ENCODE measurements at places on chromosomes 7 and 10.

DNA sequence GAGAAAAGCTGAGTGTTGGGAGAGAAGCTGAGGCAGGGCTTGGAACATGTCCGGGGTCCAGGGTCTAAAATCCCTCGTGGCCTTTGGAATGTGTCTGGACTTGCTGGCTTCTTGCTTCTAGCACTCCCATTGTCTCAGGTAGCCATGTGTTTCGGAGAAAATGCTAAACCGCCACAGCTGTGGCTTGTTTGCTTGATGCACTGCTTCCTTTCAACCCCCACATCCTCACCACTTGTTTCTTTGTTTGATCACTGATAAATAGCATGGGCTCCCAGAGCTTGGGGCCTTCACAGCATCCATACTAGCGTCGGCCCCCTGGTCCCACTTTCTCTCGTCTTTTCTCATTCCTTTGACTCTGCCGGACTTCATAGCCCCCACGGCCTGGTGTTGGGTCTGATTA lies 102.7 kb downstream of the ANKRD26 start:
- DNase-seq: no peak

DNA sequence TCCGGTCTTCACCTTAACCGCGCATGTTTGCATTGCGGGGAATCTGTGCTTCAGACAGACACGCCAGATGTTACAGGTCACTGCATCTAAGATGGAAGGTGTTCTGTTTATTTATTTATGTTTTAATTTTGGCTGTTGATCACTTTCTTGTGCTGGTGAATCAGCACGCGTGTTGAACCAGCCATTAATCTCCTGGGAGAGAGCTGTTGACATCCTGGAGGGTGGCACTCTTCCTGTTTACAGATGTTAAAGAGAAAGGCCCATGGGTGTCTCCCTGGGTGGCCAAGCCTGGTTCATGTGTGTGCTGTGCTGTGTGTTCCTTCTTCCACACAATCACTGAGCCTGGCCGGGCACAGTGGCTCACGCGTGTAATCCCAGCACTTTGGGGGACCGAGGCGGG lies 355.3 kb downstream of the PAXIP1 start:
- no peak for DNase-seq

GRCh38 chr10:110502851-110503301 lies 5.2 kb downstream of the DUSP5 start:
- peak; percentile 4 for DNase-seq

GRCh38 chr7:151686826-151687225 lies 167.1 kb upstream of the RHEB start:
- DNase-seq: no peak

- DNase-seq: no peak
These were observed 26.8 kb downstream of the PROSER2 start for GRCh38 chr10:11849911-11850310.

GRCh38 chr10:129799942-129800341 lies 164.1 kb downstream of the EBF3 start:
- no peak for DNase-seq

DNA sequence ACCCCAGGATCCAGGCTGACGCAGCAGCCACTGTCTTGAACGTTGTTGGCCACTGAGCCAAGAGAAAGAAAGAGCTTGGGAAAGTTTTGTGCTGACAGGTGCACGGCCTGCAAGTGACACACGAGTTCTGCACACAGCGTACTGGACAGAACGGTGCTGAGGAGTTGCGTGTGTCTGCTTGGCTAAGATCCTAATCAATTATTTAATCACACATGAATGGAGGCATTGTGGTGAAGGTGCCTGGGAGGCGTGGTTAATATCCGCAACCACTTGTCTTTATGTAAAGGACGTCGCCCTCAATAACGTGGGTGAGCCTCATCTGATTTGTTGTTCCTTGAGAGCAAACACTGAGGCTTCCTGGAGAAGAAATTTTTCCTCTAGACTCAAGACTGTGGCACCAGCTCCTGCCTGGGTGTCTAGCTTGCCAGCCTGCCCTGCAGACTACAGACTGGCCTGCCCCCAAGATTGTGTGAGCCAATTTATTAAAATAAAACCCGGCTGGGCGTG lies 16.6 kb upstream of the GNA12 start:
- peak; percentile 45 for DNase-seq

- DNase-seq: no peak
These were observed 316.6 kb upstream of the MAGI2 start for GRCh38 chr7:79770063-79770462.

- no peak for DNase-seq
These were observed 4.3 kb upstream of the JAKMIP3 start for GRCh38 chr10:132061465-132061864.

DNA sequence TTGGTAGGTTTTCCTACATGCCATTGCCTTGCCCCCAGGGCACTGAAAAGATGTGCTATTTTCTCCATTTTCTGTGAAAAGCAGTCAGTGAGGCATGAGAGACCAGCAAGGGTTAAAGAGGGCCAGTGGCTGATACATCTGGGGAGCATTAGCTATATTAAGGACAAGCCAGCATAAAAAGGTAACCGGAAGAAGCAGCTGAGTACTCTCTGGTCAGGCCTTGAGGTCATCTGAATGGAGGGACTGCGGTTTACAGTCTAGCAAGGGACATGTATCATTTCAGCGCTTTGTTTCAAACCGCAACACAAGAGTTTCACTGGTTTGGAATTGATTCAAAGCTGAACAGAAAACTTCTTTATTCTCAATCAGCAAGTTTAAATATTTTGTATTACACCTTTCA lies 120.4 kb downstream of the EPDR1 start:
- no peak for DNase-seq

DNA sequence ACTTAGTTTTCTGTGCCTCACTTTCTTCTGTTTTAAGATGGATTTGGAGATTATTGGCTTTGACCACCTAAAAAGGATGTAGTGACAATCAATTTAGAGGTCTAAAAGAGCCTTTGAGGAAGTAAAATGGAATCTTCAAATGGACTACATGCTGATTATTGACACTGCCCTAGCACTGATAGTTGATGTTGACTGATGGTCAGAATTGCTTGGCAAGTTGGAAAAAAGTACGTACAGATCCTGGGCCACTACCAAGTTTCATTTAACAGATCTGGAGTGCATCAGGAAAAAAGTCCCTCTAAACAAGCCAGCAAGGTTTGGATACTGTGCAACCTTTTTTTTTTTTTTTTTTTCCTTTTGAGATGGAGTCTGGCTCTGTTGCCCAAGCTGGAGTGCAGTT lies 81.1 kb downstream of the TCF7L2 start:
- DNase-seq: no peak

DNA sequence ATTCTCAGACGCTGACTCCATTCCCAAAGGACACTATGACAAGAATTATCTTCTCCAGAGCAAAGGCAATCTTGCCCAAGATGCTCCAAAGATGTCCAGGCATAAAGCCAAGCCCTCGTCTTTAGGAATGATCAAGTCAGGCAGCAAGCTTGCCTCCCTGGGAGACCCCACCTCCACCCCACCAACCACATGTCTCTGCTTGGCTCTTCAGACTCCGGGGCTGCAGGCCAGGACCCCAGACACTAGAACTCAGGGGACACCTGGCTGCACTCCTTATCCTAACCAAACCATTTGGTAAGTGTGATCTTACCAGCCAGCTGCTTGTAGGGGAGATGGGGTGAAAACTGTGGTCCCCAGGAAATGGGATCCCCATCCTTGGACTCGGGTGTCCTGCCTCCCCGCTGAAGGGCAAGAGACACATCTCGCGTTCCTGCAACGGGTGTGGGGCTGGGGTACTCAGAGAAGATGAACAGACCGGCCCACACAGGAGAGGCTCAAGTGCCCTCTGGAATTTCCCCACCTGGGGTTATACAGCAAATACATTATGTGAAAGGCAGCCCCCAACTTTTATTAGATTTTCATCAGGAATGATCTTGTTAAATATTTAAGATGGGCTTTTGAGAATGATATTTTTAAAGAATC lies 55.7 kb downstream of the INSIG1 start:
- no peak for DNase-seq

- DNase-seq: no peak
These were observed 94.6 kb upstream of the MACROH2A2 start for GRCh38 chr10:69957886-69958555.

GRCh38 chr7:38127216-38128207 lies 50.5 kb upstream of the STARD3NL start:
- DNase-seq: no peak

GRCh38 chr7:84105586-84105985 lies 89.0 kb downstream of the SEMA3A start:
- no peak for DNase-seq

DNA sequence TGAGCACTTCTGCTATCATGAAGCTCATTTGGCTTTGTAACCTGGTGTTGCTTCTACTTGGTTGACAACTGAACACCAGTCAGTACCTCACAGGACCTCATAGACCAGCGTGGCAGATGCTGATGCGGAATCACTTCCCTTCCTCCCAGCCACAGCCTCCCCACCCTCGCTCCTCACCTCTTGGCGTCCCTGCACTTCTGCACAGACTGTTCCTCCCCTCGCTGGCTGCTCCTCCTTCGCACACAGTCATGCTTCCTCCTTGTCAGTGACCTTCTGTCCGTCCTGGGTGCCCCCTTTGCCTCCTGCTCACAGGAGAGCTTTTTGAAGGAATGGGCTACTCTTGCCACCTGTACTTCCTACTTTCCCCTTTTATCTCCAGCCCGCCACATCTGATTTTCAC lies 61.4 kb upstream of the CTBP2 start:
- no peak for DNase-seq

DNA sequence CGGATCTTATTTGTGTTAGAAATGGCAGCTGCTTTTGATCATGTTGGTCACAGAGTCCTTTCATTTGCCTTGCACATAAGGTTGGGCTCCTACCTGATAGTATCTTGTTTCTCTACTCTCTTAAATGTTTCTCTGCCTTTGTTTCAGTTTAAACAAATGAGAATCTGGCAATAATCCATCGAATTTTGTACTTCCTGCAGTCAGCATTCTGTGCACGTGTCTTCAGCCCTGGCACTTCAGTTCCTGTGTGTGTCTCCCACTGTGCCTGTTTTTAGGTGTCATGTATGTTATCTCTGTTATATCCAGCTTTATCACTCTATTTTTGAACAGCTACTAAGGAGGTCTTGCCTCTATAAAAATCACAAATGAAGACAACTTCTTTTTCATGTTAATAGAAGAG lies 28.4 kb upstream of the PTER start:
- no peak for DNase-seq

GRCh38 chr10:47261556-47261955 lies 38.4 kb upstream of the GDF10 start:
- no peak for DNase-seq

DNA sequence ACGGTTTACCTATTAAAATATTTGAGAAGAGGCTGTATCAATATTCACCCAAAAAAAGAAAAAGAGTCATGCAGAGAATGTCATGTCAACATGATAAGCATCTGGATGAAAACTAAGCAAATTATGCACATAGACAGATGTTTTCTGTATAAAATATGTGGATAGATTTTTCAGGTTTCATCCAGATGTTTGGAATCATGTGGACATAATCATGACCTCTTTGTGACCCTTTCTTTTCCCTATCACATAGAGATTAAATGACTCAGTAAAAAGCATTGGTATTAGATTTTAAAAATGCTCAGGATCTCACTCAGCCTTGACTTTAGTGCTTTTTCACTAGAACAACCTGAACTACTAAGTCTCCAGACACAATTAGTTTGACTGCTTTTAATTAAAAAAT lies 90.0 kb downstream of the FOXP2 start:
- no peak for DNase-seq

DNA sequence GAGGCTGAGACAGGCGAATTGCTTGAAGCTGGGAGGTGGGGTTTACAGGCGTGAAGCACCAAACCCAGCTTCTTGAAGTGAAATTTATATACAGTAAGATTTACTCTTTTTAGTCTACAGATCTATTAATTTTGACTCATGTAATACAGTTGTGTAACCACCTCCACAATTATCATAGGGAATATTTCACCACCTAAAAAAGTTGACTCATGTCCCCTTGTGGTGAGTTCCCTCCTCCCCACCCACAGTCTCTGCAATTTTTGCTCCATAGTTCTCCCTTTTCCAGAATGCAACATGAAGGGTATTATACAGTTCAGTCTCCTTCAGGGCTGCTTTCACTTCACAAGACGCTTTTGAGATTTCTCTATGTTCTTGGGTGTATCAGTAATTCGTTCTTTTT lies 156.8 kb downstream of the FAM107B start:
- DNase-seq: no peak

GRCh38 chr10:15182540-15183207 lies 14.2 kb upstream of the NMT2 start:
- DNase-seq: no peak

- no peak for DNase-seq
These were observed 243.9 kb upstream of the POT1 start for GRCh38 chr7:125173571-125173970.

DNA sequence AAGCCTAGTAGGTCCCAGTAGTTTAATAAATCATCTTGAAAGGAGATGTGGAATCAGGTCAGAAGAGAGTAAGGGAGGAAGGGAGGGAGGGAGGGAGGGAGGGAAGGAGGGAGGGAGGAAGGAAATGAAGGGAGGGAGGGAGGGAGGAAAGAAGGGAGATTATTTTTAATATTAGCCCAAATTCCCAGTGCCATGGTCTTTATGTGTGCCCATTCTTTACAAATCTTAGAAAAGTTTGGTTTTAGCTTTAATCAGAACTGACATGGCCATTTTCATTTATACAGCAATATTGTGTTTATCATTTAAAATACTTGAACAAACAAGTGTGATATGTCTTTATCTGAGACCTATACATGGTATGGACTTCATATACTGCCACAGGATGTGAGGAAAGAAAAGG lies 86.8 kb downstream of the GAD2 start:
- DNase-seq: no peak

- no peak for DNase-seq
These were observed 64.1 kb downstream of the FRMPD2 start for GRCh38 chr10:48210391-48210790.

DNA sequence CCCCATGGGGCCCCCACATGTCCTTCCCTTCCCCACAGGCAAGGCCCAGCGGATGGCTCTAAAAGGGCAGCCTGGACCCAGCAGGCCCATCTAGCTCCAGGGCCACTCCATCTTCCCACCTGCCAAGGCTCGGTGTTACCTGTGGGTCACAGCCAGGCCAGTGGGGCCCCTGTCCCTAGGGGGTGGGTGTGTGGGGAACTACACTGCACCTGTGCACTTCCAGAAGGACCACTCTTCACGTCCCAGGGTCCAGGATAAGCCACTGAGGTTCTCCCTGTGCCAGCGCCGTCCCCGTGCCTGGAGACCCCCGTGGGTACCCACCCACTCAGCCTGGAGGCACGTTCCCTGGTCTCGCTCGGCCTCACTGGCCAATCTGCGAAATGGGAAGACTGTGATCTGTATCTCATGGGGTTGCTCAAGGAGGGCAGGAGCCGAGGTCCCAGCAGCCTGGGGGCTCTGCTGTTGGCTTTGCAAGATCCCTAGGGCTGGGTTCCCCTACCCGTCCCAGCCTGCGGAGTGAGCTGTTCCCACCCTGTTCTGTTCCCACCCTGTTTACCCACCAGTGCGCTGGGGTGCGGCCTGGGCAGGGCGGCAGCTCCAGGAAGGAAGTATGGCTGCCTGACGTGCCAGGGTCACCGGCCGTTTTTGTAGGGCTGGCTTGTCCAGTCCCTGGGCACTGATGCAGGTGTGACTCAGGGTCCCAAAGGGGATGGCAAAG lies 4.6 kb downstream of the PWWP2B start:
- DNase-seq: no peak

DNA sequence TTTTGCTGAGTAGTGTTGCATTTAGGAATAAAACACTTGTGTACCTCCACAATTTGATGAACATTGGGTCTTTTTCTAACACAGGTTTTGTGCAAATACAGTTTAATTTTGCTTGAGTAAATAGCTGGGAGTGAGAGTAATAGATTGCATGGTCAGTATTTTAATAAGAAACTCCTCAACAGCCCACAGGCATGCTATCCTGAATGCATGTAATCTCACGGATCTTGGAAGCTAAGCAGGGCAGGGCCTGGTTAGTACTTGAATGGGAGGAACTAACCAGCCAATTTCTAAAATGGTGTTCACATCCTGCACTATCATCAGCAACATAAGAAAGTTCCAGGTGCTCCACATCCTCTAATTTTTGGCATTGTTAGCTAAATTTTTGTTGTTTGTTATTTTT lies 685.4 kb upstream of the MBL2 start:
- DNase-seq: no peak
